ENCODE measurements at places on chromosomes 3 and 15.

DNA sequence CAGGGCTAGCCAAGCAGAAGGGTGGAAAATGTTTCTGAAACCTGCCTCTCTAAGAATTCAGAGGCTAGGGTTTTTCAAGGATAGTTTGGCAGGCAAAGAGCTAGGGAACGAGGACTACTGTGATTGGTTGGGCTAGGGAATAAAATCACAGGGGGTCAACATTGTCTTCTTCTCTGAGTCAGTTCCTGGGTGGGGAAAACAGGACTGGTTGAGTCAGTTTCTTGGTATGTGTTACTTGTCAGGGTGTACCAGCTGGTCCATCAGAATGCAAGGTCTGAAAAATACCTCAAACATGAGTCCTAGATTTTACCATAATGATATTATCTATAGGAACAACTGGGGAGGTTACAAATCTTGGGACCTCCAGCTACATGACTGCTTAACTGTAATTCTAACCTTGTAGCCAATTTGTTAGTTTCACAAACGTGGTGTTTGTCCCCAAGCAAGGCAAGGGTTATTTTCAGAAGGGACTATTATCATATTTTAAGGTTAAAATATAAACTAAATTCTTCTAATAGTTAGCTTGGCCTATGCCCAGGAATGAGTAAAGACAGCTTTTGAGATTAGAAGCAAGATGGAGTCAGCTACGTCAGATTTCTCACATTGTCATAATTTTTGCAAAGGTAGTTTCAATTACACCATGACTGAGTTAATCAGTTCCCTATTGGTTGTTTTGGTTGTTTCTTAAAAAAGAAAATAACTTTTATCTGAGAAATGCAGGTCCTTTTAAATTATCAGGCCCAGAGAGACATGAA is 231.5 kb downstream of the ALCAM start:
- H3K4me3 ChIP-seq = no peak overlapping the region
- H3K36me3 ChIP-seq = no peaks in the 10 kb centered on the region
- no peak for DNase-seq
- no peaks in the 10 kb centered on the region for H3K27me3 ChIP-seq

GRCh38 chr3:134776518-134776917 is 18.5 kb upstream of the EPHB1 start:
- H3K36me3 ChIP-seq = no peaks in the 10 kb centered on the region
- no peak for DNase-seq
- peaks cover 9% of the 10 kb centered on the region for H3K4me1 ChIP-seq

- H3K4me1 ChIP-seq = peaks cover 41% of the 10 kb centered on the region
- no peak overlapping the region for H3K4me3 ChIP-seq
- H3K27me3 ChIP-seq = no peaks in the 10 kb centered on the region
- H3K27ac ChIP-seq = no peak overlapping the region
Observed at GRCh38 chr3:141405591-141405990, 37.3 kb downstream of the ZBTB38 start.

DNA sequence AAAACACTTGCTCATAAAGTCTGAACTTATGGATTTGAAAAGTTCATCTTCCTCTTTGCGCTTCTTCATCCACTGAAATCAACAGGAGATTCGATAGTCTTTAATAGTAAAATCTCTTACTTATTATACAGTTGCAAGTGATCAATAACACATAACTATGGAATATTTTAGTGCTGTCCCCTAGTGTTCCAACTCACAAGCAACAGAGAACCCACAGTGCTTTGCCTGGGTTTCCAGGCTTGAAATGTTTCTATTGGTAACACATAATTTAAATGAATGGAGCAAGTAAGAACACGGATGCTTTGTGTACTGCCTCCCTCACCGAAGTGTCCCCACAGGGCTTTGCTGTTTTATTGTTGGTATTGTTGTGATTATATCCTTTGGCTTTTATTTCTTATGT is 93.5 kb downstream of the WDR72 start:
- peaks cover 1% of the 10 kb centered on the region for H3K4me1 ChIP-seq
- DNase-seq = no peak
- H3K36me3 ChIP-seq = no peaks in the 10 kb centered on the region
- no peak overlapping the region for H3K4me3 ChIP-seq

DNA sequence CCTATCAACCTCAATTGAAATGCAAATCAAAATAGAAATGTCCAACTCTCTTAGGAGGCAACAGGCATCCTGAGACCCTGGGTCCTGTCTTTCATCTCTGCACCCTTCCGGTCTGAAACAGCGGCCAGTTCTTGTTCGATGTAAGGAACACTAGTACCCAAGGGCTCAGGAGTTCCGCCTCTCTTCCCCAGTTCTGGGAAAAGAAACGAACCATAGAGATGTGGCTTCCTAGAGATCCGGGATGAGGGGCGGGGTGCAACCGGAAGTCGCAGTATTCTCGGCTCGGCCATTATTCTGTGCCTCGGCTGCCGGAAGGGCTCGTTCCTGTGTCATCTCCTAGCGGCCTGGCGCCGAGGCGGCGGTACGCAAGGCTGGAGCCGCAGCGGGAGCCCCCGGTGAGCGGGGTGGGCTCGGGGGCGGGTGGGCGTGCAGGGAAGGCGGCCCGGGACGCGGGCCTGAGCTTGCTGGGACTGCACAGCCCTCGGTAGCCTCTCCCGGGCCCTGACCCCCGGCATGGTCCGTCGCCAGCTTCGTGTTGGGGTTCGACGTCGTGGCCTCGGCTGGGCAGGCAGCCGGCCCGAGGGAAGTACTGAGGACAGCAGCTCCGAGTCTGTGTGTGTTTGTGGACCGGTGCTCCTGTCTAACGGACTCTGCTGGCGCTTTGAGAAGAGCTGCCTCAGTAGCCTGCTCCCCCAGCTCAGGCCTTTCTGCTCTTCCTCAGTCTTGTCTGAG is at the start of gene ZNF197:
TSS of gene ZNF197 (plus strand) at position 288 of the 732 bp plus-strand sequence. CDS start 4,119 bp downstream, outside the sequence.
- H3K4me3 ChIP-seq = peak within 1 kb of the TSS; percentile 92
- H3K36me3 ChIP-seq = peaks cover 51% of the 10 kb centered on the region
- peak within 1 kb of the TSS; percentile 99 for H3K27ac ChIP-seq
- peak; percentile 83 for DNase-seq

DNA sequence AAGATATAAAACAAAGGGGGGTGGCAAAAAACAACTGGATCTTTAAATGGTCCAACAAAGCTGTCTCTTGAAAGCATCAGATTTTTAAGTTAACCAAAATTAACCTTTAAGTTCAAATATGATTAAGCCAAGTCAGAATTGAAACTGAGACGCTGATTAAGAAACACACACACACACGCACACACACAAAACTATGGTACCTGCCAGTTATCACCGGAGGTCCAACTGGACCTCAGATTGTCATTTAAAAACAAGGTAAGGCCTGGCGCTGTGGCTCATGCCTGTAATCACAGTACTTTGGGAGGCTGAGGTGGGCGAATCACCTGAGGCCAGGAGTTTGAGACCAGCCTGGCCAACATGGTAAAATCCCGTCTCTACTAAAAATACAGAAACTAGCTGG is 10.4 kb downstream of the ARF4 start:
- peaks cover 44% of the 10 kb centered on the region for H3K36me3 ChIP-seq
- H3K4me1 ChIP-seq = no peaks in the 10 kb centered on the region
- no peaks in the 10 kb centered on the region for H3K27me3 ChIP-seq
- peak overlapping the region; percentile 65 for H3K27ac ChIP-seq
- no peak overlapping the region for H3K4me3 ChIP-seq
- no peak for DNase-seq

- peaks cover 11% of the 10 kb centered on the region for H3K4me1 ChIP-seq
- no peak overlapping the region for H3K4me3 ChIP-seq
- no peak for DNase-seq
- H3K36me3 ChIP-seq = no peaks in the 10 kb centered on the region
- H3K27ac ChIP-seq = no peak overlapping the region
Observed at GRCh38 chr3:59131016-59131766, 81.4 kb upstream of the CFAP20DC start.

DNA sequence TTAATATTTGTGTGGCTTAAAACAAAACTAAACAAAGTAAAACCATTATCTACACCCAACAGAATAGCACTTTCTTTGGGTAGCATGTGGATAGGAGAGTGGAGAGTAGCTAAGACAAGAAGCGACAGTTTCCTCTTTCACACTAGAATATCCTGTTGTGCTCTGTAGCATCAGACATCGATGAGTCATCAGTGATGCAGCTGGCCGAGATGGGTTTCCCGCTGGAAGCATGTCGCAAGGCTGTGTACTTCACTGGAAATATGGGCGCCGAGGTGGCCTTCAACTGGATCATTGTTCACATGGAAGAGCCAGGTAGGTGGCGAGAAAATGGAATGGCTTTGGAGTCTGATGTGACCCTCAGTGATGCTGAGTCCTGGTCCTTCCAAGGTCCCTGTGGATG is 108.1 kb downstream of the USP13 start:
- H3K27ac ChIP-seq = no peak overlapping the region
- peaks cover 74% of the 10 kb centered on the region for H3K36me3 ChIP-seq
- H3K4me1 ChIP-seq = no peaks in the 10 kb centered on the region
- H3K4me3 ChIP-seq = no peak overlapping the region

DNA sequence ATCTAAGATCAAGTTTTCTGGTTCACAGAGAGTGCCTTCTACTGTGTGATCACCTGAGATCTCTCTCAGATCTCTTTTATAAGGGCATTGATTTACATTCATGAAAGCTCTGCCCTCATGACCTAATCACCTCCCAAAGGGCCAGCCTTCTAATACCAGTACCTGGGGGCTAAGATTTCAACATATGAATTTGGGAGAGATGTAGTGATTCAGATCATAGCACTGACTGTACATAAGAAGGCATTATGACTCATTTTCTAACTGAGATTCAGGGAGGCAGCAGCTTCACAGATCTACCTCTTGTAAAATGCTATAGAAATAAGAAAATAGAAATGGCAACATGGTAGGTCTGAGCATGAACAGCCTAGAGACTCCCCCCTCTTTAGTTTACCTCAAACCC is 39.6 kb downstream of the VGLL3 start:
- H3K27ac ChIP-seq = no peak overlapping the region
- no peak overlapping the region for H3K4me3 ChIP-seq
- DNase-seq = no peak
- peaks cover 4% of the 10 kb centered on the region for H3K27me3 ChIP-seq
- peaks cover 15% of the 10 kb centered on the region for H3K4me1 ChIP-seq
- no peaks in the 10 kb centered on the region for H3K36me3 ChIP-seq

DNA sequence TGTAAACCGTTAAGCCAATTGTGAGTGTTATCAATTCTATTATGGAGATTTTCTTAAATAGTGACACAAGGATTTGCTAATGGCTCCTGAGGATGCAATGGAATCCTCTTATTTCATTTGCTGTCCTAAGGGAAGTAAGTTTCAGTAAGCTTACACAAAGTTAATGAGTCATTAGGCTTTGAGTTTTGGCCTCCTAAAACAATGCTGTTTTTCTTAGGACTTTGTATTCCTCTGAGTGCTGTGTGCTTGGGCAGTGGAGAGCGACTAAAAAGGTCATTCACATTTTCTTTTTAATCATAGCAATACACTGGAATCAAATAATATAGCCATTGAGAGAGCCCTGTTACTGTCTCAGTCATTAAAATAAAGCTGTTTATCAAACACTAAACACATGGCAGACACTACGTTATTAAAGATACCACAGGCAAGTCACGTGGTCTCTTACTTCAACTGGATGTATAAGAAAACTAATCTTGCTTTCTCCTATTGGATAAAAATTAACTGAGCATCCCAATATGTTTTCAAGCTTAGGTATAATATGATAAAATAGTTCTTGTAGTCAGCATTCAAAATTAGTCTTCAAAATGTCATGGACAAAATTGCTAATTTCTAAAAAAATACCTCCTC is 290.8 kb downstream of the NLGN1 start:
- no peaks in the 10 kb centered on the region for H3K27me3 ChIP-seq
- H3K36me3 ChIP-seq = no peaks in the 10 kb centered on the region
- no peak for DNase-seq
- H3K4me1 ChIP-seq = peaks cover 13% of the 10 kb centered on the region

DNA sequence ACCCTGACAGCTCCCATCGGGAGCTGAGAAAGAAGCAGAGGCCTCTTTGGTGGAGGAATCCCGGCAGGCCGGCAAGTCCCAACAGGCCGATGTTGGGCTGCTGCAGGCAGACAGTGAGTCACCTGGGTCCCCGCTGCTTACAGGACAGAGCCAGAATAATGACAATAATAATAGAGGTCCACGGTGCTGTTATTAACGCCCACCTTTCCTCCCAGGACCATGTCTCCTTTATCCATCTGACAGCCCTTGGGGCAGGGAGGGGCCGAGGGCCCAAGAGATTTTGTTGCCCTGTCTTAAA is 29.3 kb upstream of the MAGEF1 start:
- peak overlapping the region; percentile 32 for H3K27ac ChIP-seq
- no peak for DNase-seq
- H3K4me1 ChIP-seq = peaks cover 78% of the 10 kb centered on the region
- H3K27me3 ChIP-seq = peaks cover 12% of the 10 kb centered on the region
- no peaks in the 10 kb centered on the region for H3K36me3 ChIP-seq

DNA sequence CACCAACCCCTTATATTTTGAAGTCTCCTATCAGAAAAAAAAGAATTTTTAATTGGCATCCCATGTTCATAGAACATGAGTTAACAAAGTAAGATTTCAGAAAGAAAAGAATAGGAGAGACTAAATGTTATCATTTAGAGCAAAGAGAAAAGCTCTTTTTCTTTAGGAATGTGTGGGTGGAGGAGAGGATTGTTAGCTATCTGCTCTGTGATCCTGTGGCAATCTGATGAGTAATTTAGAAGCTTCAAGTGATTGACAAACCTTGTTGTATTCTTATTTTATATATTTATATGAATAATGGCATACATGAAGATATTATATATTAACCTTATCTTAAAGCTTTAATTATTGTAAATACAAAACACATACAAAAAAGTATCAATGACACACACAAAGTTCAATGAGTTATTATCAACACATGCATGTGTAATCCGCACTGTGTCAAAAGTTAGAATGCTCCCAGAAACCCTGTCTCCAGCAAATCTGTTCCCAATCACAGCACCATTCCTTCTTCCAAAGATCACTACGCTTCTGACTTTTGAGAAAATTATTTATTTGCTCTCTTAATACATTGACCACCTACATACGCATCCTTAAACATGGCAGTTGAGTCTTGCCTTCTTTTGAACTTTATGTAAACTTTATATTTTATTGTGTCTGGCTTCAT is 907.4 kb downstream of the MCTP2 start:
- H3K4me3 ChIP-seq = no peak overlapping the region
- no peak overlapping the region for H3K27ac ChIP-seq
- peaks cover 3% of the 10 kb centered on the region for H3K36me3 ChIP-seq
- no peaks in the 10 kb centered on the region for H3K27me3 ChIP-seq
- DNase-seq = no peak

DNA sequence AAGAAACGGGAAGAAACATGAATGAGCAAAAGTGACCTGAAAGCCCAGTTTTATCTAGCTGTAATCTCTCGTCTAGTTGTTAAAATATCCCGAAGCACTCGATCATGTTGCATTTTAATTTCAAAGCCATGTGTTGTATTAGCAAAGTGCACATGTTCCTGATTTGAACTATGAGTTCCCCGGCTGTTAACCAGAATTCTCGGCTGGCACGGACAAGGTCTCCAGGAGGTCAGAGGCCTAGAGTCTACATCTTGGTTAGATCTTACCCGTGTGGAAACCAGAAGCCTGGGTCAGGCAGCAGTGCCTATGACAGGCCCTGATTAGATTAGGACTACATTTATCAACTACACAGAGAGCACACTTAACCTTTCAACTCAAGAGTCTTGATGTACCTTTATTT is 195.8 kb downstream of the CDIN1 start:
- peak overlapping the region; percentile 97 for H3K27ac ChIP-seq
- no peaks in the 10 kb centered on the region for H3K27me3 ChIP-seq
- DNase-seq = no peak

GRCh38 chr15:35858707-35859106 is 312.7 kb upstream of the DPH6 start:
- peaks cover 7% of the 10 kb centered on the region for H3K4me1 ChIP-seq
- H3K27me3 ChIP-seq = no peaks in the 10 kb centered on the region
- no peak for DNase-seq
- no peaks in the 10 kb centered on the region for H3K36me3 ChIP-seq
- H3K4me3 ChIP-seq = no peak overlapping the region
